Activated CD4-positive, alpha-beta memory T cell treated with anti-CD3 and anti-CD28 coated beads for 36 hours (primary cell): ENCODE measurements at places on chromosomes 6 and 20. TPM values are rescaled to one million over a fixed set of nuclear protein-coding genes. Genes with fewer than 3 reads are reported as not detected.

GRCh38 chr20:49630396-49630951 is 62.5 kb upstream of the PTGIS start:
- H3K27me3 ChIP-seq = peaks cover 6% of the 10 kb centered on the region
- H3K4me3 ChIP-seq = no peak overlapping the region
- H3K4me1 ChIP-seq = peaks cover 3% of the 10 kb centered on the region
- H3K27ac ChIP-seq = no peak overlapping the region

GRCh38 chr6:163815796-163816195 is 401.3 kb downstream of the QKI start:
- no peak overlapping the region for H3K4me3 ChIP-seq
- no peaks in the 10 kb centered on the region for H3K36me3 ChIP-seq
- H3K27me3 ChIP-seq = peaks cover 5% of the 10 kb centered on the region
- no peak overlapping the region for H3K27ac ChIP-seq
- DNase-seq = no peak

DNA sequence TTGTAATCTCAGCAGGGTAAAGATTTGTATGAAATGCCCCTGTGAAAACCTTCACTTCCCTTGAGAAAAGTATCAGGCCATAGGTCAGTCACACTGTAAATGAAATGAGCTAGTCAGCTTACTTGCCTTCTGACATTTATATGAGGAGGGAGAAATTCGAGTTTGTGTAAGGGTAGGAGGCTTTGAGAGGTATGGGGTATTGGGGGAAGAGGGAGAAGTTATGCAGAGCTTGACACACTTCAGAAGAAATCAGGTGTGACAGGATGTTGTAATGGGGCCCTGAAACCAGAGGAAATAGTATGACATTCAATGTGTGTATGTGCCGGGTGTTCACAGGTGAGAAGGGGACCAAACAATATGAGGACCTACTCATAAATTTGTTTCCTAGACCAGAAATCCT is 64.2 kb upstream of the CCN6 start:
- DNase-seq = no peak
- peak overlapping the region; percentile 0 for H3K4me3 ChIP-seq
- no peaks in the 10 kb centered on the region for H3K36me3 ChIP-seq

DNA sequence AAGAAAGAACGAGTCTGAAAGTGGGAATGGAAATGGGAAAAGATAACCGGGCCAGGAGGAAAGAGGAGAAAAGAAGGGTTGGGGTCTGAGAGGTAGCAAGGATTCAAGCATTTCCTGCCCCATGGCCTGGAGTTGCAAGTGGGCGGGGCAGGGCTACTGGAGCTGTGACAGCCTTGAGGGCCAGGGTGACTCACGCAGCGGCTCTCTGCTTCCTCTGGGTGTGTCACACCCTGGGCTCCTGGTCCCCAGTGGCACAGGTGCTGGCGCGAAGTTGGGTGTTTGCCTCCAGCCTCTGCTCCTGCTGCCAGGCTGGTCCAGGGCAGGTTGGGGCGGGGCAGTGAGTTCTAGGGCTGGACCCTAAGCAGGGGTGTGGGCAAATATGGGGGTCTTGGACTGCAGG is 3.3 kb upstream of the ULBP3 start:
- H3K36me3 ChIP-seq = no peaks in the 10 kb centered on the region
- DNase-seq = peak; percentile 75
- peaks cover 17% of the 10 kb centered on the region for H3K4me1 ChIP-seq

DNA sequence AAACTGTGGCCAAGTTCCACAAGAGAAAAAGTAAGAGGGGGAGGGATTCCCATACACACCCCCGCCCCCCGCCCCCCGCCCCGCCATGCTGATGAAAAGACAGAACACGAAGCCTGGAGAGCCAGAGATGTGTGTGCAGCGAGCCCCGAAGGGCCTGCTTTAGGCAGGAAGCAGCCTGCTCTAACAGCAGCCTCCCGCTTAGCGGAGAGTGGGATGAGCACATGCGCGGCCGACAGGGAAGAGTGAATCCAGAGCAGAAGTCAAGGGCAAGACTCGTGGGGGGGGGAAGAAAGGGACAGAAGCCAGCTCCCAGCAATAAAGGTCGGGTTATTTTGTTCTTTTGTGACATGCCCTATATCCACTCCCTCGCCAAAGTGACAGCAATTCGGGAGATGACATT is 67.2 kb upstream of the PTGIS start:
- no peak overlapping the region for H3K4me3 ChIP-seq
- no peaks in the 10 kb centered on the region for H3K27me3 ChIP-seq
- DNase-seq = no peak
- peaks cover 29% of the 10 kb centered on the region for H3K36me3 ChIP-seq
- H3K4me1 ChIP-seq = no peaks in the 10 kb centered on the region
- no peak overlapping the region for H3K27ac ChIP-seq

DNA sequence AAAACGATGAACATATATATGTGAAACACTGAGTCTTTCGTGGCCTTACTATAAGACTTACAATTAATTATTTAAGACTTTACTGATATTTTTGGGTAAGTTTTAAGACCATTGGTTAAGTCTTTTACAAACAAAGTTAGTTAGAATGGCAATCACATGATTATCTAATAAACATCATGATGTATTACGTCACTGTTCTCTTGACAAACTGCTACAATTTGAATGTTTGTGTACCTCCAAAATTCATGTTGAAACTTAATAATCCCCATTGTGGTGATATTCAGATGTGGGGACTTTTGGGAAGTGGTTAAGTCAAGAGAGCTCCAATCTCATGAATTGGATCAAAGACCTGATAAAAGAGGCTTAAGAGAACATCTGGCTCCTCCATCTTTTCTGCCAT is 25.9 kb upstream of the B3GAT2 start:
- H3K4me3 ChIP-seq = no peak overlapping the region
- H3K4me1 ChIP-seq = no peaks in the 10 kb centered on the region
- no peak for DNase-seq
- H3K27ac ChIP-seq = no peak overlapping the region
- H3K27me3 ChIP-seq = peaks cover 4% of the 10 kb centered on the region

DNA sequence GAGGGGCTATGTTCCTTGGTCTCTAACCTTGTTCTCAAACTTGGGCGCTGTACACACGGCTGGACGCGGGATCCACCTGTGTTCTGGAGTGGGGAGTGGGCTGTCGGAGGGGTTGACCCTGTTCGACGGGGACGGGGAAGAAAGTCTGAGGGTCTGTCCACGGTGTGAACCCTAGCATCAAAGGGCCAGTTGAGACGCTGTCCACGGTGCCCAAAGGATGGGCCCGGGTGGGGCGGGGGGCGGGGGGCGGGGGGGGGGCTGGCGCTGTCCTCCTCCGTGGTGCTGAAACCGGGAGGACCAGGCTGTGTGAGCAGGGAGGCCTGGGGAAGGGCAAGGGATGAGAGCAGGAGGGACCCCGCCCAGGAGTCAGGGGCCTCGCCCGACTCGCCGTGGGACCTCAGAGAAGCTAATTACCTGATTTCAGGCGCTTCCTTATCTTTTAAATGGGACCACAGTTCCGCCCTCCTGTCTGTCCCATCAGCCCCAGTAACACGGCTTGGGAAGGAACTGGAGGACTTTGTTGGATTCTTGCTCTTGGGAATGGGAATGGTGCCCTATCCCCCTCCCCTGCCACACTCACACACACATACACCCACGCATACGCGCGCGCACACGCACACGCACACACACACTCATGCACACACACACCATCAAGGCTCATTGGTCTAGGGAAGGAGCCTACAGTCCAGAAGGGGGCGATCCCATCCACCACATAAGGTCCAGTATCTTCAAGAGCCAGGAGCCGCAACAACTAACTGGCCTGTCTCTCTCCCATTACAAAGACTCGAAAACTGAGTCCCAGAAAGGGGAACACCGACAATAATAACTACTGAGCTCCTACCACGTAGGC is 1.0 kb upstream of the VSTM2L start:
- peak overlapping the region; percentile 31 for H3K4me3 ChIP-seq
- H3K27me3 ChIP-seq = peaks cover 59% of the 10 kb centered on the region
- peak; percentile 55 for DNase-seq
- no peak overlapping the region for H3K27ac ChIP-seq

GRCh38 chr6:111080698-111081097 is 6.6 kb upstream of the SLC16A10 start:
- H3K27ac ChIP-seq = no peak overlapping the region
- no peaks in the 10 kb centered on the region for H3K36me3 ChIP-seq

DNA sequence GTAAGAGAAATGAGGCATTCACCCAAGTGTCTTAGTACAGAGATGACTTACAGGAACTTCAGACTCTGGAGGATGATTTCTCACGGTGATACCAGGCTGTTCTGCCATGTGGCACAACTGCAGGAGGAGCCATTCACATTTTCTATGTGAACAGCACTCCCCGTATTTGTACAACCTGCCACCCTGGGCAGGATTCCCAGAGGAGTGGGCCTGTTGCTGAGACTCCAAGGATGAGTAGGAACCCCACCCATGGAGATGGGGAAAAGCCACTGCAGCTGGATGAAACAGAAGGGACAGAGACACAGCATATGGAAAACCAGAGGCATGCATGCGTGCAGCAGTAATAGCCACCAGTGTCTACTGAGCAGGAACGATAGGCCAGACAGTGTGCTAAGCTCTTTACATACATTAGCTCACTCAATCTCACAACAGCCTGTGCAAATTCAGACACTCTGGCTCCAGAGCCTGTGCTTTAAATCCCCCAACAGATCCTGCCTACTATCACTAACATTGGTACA is 48.0 kb upstream of the PTPRT start:
- DNase-seq = no peak
- H3K27ac ChIP-seq = no peak overlapping the region
- no peaks in the 10 kb centered on the region for H3K36me3 ChIP-seq
- H3K4me1 ChIP-seq = no peaks in the 10 kb centered on the region
- H3K27me3 ChIP-seq = no peaks in the 10 kb centered on the region

DNA sequence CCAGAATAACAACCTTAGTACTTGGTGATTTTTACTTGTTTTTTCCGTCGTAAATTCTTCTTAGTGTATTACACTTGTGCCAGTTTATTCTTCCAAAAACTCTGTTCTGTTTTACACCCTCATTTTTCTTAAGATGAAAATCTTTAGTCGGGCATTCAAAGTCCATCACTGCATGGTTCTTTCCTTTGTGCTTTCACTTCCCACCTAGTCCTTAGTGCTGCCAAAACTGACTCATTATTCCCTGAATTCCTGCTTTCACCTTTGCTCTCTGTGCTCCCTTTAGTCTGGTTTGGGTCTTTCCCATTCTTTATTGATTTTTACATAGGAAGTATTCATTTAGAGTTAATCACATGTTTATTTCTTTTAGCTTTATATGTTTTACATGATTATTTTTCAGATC is 3.3 kb downstream of the TRMT11 start:
- no peak for DNase-seq
- peaks cover 38% of the 10 kb centered on the region for H3K4me1 ChIP-seq
- H3K27me3 ChIP-seq = no peaks in the 10 kb centered on the region
- H3K36me3 ChIP-seq = no peaks in the 10 kb centered on the region

DNA sequence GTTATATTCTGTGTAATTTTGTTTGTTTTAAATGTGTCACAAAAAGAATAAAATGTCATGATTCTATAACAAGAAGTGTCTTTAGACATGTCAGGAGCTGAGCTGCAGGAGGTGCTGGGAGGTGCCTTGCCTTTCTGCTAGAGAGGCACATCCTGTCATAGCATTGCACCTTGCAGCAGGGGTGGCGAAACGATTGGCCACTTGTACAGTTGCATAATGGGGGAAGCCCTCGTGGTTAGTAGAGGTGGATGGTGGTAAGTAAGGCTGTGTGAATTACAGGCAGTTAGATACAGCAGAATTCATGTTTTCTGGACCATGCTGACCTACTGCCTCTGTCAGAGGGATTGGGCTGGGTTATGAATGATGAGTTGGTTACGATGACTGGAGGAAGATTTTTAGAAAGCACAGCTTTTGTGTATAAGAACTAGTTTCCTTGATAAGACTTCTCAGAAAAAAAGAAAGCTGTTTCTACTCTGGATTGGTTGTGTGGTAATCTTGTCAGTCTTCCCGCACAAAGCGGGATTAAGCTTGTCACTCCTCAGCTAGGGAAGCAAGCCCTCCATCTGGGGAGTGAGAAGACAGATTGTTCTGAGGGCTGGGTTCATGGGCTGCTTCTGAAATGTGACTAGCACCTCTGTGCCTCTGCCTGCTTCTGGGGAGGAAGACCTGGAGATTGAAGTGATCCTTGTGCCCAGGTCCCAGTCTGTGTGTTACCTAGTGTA is 74.9 kb downstream of the FOXO3 start:
- peak; percentile 64 for DNase-seq
- no peak overlapping the region for H3K4me3 ChIP-seq
- H3K4me1 ChIP-seq = peaks cover 61% of the 10 kb centered on the region
- H3K36me3 ChIP-seq = no peaks in the 10 kb centered on the region

GRCh38 chr20:48864738-48865318 is 37.0 kb upstream of the PREX1 start:
- DNase-seq = no peak
- no peaks in the 10 kb centered on the region for H3K27me3 ChIP-seq
- H3K36me3 ChIP-seq = no peaks in the 10 kb centered on the region
- H3K4me1 ChIP-seq = peaks cover 2% of the 10 kb centered on the region

DNA sequence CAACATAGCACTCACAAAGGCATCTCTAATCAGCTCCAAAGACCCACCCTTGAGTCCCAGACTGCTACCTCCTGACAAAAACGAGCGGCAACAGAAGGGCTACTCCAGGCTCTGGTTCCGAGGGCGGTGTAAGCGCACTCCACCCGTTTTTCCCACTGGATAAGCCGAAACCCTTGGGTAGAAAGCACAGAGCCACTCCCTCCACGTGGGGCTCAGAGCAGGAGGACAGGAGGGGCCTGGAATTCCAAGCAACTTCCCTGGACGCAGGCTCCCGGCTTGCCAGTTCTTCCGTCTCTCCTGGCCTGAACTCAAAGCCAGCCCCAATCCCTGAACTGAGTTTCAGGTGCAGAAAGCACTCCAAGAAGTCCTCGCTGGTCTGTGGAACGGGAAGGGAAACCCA is 7.4 kb downstream of the GMEB2 start:
- H3K27me3 ChIP-seq = no peaks in the 10 kb centered on the region
- peaks cover 15% of the 10 kb centered on the region for H3K4me1 ChIP-seq
- peaks cover 22% of the 10 kb centered on the region for H3K36me3 ChIP-seq
- H3K27ac ChIP-seq = no peak overlapping the region
- H3K4me3 ChIP-seq = no peak overlapping the region
- no peak for DNase-seq

DNA sequence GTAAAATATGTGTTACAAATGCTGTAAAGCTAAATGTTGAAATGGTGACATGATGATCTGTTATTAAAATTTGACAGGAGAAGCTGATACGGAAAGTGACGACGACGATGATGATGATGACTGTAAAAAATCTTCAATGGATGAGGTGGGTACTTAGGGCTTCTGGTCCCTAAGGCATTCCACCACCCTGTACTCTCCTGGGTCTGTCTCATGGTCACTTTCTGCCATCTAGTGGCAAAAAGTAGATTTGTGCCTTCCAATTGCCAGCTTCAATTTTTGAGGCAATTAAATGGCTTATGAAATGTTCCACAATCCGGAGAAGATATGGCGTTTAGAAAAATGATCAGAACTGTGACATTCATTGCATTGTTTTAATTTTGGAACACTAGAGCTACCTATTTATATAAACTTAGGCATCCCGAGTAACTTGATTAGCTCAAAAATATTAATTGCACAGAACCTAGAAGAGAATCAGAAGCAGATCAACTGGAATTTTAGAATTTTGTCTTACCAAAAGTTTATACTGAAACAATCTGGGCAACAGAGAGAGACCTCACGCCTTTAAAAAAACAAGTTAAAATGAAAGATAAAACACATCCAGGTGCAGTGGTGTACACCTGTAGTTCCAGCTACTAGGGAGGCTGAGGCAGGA is 346.5 kb upstream of the PLCB4 start:
- H3K27me3 ChIP-seq = no peaks in the 10 kb centered on the region
- H3K4me1 ChIP-seq = no peaks in the 10 kb centered on the region

PAX1 gene
- not detected for total RNA-seq

ADISSP gene
- 50.6 TPM for total RNA-seq

TNXB gene
- total RNA-seq = 5.2 TPM

ME1 gene
- 0.36 TPM for total RNA-seq

TMEM170B gene
- total RNA-seq = 0.83 TPM

NOL7 gene
- 94.9 TPM for total RNA-seq

SLC35F1 gene
- total RNA-seq = 0.19 TPM

KCNS1 gene
- 0.45 TPM for total RNA-seq

RAD21L1 gene
- total RNA-seq = not detected

COL12A1 gene
- total RNA-seq = not detected
